ENCODE measurements at places on chromosomes 16 and 17. TPM values are rescaled to one million over a fixed set of nuclear protein-coding genes. Genes with fewer than 3 reads are reported as not detected.

CHST5 gene
- polyA plus RNA-seq = not detected

STAT5B gene
- 31.5 TPM for polyA plus RNA-seq

MRTFB gene
- polyA plus RNA-seq = 11.0 TPM

PRSS22 gene
- polyA plus RNA-seq = 0.17 TPM

ACSM2A gene
- polyA plus RNA-seq = not detected

DYNLL2 gene
- polyA plus RNA-seq = 16.7 TPM

RNF222 gene
- polyA plus RNA-seq = not detected

SHBG gene
- 0.50 TPM for polyA plus RNA-seq

ALDH3A1 gene
- 0.14 TPM for polyA plus RNA-seq

DNA sequence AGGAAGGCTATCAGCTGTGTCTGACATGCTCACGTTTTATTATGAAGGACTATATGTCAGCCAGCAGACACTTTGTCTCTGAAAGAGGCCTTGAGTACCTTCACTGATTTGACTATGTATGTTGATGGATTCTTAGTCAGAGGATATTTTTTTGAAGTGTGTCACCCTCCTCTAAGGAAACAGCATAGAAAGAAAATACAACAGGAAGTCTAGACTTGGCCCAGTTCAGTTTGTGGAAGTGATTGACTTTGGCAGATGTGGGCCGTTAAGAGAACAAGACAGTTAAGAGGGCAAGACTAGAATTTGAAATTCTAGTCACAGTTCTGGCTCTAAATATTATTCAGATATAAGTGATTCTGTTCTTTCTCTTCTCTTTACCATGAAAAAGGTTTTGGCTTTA lies 471.5 kb downstream of the CDH8 start:
- no peak for DNase-seq

- DNase-seq = no peak
Observed at GRCh38 chr17:38719289-38719942, 10.7 kb upstream of the CISD3 start.

DNA sequence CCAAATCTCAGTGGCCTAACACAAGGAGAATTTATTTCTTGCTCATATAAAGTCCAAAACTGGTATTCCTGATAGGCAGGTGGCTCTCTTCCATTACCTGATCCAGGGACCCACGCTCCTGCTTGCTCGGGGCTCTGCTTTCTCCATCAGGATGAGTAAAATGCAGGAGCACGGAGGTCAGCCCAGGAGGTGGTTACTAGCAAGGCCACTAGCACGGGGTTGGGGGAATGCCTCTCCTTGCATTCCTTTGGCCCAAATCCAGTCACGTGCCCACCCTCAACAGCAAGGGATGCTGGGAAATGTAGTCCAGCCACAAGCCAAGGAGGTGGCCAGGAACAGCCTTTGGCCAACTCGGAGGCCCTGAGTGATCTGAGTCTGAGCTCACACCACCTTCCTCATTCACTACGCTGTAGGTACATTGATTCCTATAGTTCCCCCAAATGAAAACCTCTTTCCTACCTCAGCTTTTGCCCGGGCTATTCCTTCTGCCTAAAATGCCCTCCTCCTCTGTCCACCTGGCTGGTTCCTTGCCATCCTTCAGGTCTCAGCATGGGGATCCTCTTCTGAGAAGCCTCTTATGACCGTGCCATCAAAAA lies 38.3 kb upstream of the HAPSTR1 start:
- no peak for DNase-seq

DNA sequence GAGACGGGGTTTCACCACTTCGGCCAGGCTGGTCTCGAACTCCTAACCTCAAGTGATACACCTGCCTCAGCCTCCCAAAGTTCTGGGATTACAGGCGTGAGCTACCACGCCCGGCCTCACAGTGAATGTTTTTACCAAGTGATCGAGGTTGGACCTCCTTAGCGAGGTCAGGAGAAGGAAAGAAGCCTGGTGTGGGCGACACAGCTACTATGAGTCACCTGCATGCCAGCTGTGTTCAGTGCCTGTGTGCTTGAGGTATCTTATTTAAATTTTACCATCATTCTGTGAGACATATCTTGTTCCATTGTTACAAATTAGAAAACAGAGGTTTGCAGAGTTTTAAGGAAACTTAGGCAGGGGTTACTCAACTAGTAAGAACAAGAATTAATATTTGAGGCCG lies 174.8 kb upstream of the DYNLRB2 start:
- no peak for DNase-seq
